ENCODE measurements at places on chromosomes 12 and 14.

DNA sequence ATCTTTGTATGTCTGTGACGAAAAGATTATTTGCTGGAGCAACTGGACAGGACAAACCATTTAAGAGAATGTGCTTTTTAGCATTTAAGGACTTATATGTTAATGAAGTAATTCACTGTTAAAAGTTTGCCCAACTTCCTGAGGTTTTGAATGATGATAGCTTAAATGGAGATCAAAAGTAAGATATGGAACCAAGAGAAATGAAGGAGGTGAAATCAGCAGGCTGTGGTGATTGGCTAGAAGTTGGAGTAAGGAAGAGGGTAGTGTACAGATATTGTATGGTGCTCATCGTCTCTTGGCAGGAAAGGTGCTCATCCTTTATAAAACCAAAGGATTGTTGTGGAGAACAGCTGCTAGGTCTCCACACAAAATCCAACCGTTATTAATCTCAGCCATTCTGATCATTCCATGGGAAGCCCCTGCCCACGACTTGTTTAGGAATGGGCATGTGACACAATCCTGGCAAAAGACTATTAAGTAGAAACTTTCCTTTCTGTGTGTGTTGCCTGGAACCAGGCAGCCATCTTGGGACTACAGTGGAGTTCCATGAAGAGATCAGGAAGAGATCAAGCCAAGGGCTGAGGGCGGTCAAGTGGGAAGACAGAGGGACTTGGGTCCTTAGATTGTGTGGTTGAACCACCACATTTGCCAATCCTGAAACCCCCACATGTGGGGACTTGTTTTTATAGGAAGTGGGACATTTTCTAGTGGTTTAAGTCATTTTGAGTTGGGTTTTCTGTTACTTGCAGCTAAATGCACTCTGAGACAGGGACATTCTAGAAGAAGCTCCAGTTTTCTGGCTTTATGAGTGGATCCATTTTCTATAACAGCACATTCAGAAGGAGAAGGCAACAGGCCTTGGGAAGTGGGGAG is 56.8 kb upstream of the CHST11 start:
- no peak for DNase-seq

DNA sequence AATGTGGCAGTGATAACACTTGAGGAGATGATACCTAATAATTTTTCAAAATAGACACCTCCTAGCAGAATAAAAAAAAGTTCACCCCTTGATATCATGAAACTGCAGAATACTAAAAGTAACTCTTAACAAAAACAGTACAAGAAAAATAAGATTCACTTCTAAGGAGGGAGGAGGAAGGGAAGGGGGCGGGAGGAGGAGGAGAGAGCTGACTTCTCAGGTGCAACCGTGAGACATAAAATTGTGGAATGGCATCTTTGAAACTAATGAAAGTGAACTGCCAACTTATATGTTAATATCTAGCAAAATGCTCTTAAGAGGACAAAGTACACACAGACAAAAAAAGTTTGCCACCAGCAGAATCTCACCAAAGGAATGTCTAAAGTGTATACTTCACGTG is 115.8 kb downstream of the SCFD1 start:
- no peak for DNase-seq

DNA sequence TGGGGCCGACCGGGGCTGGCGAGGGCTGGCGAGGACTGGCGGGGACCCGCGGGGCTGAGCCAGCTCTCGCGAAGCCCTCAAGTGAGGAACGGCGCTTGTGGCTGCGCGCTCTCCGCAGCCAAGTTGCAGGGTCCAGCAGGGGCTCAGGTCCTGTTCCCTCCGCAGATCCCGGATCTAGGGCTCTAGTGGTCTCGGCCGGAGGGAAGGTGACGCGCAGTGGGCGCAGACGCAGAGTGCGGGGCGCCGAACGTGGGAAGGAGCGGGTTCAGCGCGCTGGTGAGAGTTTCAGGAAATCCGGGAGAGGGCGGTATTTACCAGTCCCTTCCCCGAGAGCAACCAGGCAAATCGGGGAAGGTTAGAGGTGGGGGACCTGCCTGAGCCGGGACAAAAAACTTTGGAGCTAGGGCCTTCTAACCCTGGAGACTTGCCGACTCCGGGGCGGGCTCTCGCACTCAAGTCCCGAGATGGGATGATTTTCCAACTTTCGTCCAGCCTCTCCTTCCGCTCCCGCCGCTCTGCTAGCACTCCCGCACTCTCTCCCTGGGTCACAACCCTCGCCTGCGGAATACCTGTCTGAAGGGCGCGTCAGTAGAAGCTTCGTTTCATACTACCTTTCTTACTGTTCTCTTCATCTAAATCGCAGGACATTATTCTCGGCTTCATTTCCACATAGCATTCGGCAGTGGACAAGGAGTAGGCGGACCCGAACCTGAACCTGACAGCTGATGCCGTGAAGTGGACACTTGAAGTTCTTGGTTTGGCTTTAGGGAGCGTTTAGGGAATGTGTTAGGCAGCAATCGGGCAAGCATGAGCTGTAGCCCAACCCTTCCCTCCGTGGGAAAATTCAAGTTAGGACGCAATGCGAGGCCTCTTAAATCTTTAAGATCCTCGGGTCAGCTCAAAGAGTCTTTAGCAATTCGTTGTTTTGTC is 13.6 kb upstream of the PAX9 start:
- peak; percentile 14 for DNase-seq

DNA sequence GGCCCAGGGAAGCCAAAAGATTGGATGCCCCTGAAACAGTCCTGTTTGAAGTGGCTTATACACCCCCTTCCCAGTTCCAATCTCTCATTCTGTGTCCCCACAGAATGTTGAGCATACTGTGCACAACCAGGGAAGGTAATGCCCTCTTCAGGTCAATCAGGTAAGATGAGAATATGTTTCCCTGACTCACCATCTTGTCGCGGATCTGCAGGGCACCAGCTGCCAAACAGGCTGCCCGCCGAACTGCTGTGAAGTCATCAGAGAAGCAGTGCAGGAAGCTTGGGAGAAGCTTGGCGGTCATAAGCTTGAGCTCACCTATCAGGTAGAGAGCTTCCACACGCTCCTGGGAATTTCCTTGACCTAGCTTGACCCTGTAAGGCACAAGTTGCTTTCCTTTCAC is 9.6 kb downstream of the RIOX1 start:
- DNase-seq: no peak

DNA sequence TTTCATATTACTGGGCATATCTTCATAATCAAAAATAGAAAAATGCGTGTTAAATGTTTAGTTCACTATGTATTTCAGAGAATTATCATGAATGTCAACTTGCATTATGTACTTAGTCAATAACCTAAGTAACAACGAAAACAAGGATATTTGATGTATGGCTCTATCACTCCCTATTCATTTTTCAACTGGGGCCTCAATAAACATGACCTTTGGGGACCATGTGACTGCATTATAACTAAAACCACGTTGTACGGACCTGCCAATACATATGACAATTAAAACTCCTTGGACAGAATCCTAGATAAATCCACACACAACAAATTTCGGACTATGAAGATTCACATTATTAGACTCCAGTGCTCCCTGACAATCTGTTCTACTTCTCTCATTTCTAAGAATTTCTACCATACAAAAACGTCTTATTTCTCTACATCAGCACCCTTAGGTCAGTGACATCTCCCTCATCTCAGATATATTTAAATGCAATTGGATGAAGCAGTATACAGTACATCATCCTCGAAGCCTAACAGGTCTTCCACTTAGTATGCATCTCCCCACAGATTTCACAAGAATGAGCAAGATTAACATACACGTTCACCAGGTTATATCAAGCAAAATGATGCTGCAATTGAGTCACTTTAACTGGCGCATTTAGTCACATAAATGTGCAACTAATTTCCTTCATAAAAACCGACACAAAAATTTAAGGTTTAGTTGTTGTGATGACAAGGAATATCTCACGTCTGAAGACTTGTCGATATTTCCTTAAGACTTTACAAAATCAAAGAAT is 1.5 kb downstream of the UBE2N start:
- DNase-seq: no peak

DNA sequence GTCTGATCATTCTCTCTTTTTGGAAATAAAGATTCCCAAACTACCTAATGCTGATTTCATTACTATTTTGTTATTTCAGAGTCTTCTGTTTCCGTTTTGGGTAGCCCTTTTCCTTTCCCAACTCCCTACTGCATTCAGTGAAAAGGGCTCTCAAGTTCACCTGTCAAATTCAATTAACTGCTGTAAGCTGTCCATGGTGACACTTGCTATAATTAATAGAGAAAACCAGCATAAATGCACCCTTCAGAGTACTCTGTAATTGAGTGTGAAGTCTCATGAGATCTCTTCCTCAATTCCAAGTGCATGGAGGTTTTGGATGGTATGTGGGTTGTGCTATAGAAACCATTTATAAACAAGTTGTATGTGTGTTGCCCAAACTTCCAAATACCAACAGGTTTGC is 187.2 kb downstream of the RPL10L start:
- DNase-seq: no peak

- no peak for DNase-seq
These were observed 181.3 kb downstream of the CACNA1C start for GRCh38 chr12:2234091-2234490.

DNA sequence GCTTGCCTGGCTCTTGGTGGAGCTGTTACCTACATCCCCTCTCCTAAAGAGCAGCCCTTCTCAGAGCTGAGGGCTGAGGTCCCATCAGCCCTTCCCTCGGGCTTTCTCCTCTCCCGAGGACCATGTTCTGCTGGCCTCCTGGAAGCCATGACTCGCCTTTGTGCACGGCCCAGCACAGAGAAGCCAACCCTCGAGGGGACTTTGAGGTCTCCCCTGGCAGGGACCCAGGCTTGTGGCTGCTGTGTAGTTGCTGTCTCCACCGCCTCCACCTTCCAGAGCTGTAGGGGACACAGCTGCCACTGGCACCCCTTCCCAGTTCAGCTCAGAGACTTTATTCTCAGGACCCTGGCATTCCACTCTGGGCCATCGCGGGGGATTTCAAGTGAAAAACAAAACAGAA is 22.9 kb upstream of the CCND2 start:
- no peak for DNase-seq

DNA sequence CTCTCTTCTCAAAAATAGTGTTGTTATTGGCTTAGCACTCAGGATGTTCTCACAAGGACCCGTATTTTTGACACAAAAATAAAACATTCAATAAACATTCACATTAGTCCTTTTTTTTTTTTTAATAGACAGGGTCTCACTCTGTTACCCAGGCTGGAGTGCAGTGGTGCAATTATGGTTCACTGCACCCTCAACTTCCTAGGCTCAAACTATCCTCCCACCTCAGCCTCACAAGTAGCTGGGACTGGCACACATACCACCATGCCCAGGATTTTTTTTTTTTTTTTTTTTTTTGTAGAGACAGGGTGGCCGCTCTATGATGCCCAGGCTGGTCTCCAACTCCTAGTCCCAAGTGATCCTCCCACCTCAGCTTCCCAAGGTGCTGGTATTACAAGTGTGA is 27.0 kb downstream of the PPP1R13B start:
- no peak for DNase-seq

GRCh38 chr14:61578745-61579144 is 116.6 kb upstream of the HIF1A start:
- no peak for DNase-seq

DNA sequence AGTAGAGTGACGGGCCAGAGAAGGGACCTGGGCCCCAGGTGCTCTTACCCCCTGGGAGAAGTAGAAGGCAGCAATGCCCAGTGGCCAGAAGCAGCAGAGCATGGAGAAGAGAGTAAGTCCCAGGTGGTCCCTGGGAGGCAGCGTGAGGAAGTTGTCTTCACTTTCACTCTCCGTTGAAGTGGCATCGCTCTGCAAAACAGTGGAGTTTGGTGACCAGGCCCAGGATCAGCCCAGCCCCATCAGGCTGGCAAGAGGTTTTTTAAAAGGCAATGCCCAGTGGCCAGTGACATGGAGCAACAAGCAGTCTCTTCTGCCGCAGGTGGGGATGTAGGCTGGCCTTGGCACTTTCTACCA is 18.2 kb downstream of the SYNDIG1L start:
- DNase-seq: no peak

DNA sequence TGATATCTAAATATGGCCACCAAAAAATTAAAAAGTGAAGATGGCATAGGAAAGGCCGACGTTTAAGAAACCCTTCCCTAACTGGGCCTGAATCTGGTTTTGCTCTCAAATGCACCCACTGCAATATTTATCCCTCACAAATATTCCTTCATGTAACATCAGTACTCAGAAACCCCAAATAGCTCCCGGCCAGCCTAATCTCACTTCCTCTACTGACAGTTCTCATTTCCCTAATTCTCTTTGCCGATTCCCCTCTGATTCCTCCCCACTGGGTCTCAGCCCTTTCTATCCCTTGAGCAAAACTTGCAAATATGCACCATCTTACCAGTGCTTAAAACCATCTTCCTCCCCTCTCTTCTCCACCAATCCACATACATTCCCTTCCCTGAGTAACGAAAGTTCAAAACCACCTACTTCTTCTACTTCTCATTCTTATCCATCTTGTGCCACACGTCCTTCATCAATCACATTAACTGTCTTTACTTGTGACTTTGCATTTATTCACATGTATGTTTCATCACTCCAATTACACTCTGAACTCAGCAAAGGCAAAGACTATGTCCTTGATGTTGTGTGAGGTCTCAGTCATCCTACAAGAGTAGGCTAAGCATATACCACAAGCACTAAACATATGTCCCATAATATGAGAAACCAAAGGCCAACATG is 23.1 kb downstream of the KCNK10 start:
- no peak for DNase-seq

GRCh38 chr14:101200650-101201516 is 297.4 kb upstream of the RTL1 start:
- no peak for DNase-seq

DNA sequence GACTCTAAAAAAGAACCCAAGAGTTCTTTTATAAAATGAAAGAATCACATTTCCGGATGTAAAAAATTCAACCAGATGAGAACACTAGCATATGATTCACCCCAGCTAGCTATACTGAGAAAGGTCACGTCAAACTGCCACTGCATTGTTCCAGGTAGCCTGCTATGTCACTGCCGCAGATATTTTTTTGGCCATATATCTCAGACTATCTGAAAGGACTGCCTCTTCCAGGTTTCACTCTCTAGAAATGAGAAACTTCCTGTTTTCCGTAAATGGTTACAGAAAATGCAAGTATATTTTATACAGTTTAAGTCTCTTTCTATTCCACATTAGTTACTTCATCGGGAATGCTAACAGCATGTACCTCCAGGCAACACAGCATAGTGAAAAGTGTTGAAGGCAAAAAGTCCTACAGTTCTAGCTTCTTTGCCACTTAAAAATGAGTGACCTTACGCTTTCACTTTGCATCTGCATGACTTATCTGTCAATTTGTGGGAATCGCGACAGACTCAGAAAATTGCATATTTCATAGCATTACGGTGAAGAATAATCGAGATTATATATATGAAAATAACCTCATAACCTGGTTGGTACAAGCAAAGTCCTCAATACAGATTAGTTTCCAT is 105.2 kb downstream of the MED13L start:
- peak; percentile 17 for DNase-seq

DNA sequence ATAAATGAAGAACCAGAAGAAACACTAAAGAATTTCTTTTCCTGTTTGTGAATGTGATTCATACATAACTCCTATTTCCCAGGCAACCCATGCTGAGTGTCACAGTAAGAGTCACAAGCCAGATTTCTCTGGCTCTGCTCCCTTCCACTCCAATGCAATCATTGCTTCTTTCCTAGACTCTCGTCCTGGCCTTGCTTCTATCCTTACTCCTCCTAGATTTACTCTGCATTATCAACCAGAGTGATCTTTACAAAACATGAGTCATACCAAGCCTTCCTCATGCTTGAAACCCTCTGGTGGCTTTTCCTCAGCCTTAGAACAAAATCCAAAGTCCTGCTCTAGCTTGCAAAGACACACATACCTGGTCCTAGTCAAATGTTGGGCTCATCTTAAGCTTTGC is 13.3 kb downstream of the IL22 start:
- peak; percentile 81 for DNase-seq

- DNase-seq: no peak
These were observed 20.3 kb downstream of the DHX37 start for GRCh38 chr12:124968656-124969055.
